Amygdala (tissue), 56 donors: ENCODE measurements at places on chromosomes 2 and 18.

DNA sequence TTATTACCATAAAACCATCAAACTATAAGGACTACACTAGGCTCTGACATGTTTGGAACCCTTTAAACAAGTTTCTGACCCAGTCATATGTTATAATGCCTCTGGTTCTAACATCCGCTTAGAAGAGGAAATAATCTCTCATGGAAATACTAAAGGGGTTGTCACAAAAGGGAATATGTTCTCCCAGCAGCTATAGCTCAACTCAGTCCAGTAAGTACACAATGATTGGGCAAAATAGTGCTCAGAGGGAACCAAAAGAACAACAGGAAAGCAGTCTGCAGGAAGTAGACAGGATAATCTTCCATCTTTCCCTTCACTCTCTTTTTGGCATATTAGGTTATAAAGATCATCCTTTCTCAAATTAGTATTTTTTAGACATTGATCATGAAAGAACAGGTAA, 4.3 kb downstream of the SRBD1 start:
- no peak for DNase-seq

- no peak for DNase-seq
Measured at GRCh38 chr18:12296087-12296403, 12.0 kb upstream of the TUBB6 start.

- no peak for DNase-seq
Measured at GRCh38 chr2:204074456-204074855, 137.9 kb downstream of the ICOS start.

GRCh38 chr2:6776125-6776524, 89.6 kb downstream of the CMPK2 start:
- DNase-seq, result no peak

- DNase-seq, result no peak
Measured at GRCh38 chr18:58196164-58196563, 152.1 kb downstream of the NEDD4L start.

GRCh38 chr2:429575-430254, 141.8 kb upstream of the ALKAL2 start:
- no peak for DNase-seq

GRCh38 chr18:27994571-27994970, 182.4 kb downstream of the CDH2 start:
- DNase-seq, result no peak
